Memory B cell (primary cell): ENCODE measurements at places on chromosomes 13 and 19.

GRCh38 chr19:40802300-40803169 lies 3.5 kb downstream of the EGLN2 start:
- DNase-seq = no peak

DNA sequence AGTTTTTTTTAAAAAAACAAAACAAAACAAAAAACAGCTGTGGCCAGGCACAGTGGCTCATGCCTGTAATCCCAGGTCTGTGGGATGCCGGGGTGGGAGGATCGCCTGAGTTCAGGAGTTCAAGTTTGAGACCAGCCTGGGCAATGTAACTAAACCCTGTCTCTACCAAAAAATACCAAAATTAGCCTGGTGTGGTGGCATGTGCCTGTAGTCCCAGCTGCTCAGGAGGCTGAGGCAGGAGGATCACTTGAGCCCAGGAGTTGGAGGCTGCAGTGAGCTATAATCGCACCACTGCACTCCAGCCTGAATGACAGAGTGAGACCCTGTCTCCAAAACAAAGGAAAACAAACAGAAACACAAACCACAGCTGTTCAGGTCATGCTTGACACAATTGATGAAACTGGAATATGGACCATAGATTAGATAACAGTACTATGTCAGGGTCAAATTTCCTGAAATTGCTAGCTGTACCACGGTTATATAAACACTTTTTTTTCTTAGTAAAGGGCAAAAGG lies 6.9 kb upstream of the ANGPTL4 start:
- DNase-seq = no peak

GRCh38 chr13:48853728-48854102 lies 122.0 kb upstream of the FNDC3A start:
- DNase-seq = no peak

DNA sequence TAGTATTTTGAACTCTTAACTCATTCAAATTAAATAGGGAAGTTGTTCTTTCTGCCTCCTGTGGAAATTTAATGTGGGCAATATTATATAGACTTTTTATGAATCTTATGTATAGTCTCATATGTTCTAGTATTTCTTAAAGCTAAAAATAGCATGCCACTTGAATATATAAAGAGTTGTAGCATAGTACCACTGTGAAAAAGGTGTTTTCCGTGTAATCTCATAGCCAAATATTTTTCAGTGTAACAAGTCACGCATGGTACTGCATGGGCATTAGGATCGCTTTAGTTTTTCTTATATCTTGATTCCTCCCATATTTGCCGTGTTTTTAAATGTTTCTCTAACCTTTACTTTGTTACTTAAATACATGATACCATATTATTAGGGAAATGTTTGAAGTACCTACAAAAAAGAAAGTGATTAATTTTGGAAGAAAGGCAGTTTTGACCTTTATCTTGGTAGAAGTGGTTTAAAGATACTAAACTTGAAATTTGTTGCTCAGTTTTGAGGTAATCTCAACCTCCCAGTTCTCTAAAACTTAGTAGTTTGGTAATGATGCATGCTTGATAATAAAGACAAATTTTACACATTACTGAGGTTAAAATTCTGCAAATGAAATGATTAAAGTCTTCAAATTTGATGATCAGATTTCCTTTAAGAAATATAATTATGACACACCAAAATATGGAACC lies 81.2 kb downstream of the PAN3 start:
- DNase-seq = no peak

DNA sequence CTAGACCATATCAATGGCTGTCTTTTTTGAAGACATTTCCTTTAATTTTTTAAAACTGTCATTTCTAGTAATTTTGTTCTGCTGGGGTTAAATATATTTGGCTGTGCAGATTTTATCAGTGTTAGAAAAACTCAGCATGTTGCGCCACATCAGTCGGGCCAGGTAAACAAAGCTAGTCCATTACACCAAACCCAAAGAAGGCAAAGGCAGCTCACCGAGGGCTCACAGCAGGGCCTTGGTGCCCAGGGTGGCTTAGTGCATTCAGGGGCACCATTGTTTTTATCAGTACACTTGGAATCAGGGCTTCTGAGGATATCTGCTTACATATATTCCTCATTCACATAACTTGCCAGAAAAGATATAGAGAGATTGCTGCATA lies 22.2 kb downstream of the SPATA13 start:
- no peak for DNase-seq

- peak; percentile 70 for DNase-seq
Observed at GRCh38 chr19:3178377-3178972, at the start of gene S1PR4. Gene S1PR4, plus strand, starts transcription at chr19:3178769. Its CDS starts 24 bp downstream, at chr19:3178793.

GRCh38 chr13:66378894-66379293 lies 851.2 kb downstream of the PCDH9 start:
- no peak for DNase-seq

GRCh38 chr13:109971456-109972090 lies 185.2 kb upstream of the IRS2 start:
- DNase-seq = no peak

- no peak for DNase-seq
Observed at GRCh38 chr19:41868120-41868988, 8.3 kb downstream of the RPS19 start.

DNA sequence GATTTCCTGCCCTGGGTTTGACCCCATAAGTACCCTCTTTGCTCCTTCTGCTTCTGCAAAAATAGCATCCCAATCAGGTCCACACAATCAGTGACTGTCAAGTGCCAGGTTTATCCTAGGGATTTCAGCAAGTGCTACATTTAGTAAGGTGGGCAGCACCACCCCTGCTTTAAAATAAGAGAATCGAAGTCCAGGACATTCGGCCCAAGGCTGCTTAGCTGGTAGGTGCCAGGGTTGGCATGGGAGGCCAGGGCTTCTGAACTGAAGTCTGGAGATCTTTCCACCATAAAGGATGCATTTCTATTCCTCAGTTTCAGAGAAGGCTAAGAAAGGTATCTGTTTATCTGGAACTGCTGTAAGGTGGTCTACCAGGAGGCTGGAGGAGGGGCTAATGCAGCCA lies 408.3 kb downstream of the ZNF536 start:
- DNase-seq = no peak

- no peak for DNase-seq
Observed at GRCh38 chr19:14700711-14701375, 11.0 kb downstream of the ZNF333 start.

DNA sequence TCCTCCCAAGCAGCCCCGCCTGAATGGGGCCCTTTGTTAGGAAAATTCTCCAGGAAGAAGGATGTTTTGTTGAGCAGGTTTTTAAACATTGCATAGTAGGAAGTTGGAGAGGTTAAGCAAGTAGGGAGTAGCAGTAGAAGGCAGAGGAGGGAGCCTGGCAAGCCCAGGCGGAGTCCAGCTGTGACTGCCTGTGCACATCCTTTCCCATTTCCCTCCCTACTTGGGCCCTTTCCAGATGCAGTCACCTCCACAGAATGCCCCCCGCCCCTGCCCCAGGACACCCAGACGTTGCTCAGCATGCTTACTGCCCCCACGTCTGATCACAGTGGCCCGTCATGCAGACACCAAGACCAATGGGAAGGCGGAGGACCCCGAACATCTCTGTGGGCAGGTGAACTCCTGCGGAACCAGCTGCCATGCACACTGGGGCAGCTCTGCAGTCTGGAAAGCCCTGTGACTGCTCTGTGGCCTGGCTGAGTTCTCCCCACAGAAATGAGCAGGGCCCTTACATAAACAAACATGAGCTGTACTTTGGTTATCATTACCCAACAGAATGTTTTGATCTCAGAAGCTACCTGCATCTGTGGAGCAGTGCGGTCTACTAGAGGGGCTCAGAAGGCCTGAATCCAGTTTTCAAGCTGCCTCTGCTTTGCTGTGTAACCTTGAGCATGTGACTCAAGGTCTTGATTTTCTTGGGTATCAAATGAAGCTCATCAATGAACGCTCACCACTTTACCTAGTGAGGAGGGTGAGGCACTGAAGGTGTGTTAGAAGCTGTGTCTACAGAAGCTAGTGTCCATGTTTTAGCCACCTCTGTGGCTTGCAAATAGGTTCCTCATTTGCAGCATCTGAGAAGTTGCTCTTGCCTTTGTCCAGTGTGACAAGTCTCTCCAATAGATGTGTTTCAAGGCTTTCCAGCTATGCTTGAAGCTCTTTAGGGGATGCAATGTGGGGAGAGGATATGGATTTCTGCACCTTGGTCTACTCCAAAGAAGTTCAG lies 84.2 kb downstream of the TNFRSF19 start:
- DNase-seq = no peak

DNA sequence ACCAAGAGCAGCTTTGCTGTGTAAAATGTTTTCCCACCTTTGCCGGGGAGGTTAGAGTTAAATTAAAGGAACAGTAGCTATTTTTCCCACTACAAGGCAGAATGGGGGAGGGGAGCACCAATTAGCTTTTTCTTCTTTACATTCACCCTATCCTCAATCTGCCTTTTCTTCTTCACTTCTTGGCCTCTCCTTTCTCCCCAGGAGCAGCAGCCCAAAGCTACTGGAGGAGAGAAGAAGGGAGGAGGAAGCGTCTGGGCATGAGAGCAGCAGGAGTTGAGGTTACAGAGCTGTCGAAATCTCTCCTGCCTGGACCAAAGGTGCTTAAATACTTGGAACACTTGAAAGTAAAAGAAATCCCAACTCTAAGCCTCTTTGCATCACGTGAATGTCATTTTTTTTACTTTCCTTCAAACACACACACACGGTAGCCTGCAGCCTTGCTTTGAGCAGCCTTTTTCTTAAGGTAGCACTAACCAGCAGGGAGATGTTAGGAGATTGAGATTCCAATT lies 39.0 kb upstream of the WASF3 start:
- no peak for DNase-seq

GRCh38 chr19:47228937-47229675 lies 1.9 kb downstream of the BBC3 start:
- DNase-seq = no peak

DNA sequence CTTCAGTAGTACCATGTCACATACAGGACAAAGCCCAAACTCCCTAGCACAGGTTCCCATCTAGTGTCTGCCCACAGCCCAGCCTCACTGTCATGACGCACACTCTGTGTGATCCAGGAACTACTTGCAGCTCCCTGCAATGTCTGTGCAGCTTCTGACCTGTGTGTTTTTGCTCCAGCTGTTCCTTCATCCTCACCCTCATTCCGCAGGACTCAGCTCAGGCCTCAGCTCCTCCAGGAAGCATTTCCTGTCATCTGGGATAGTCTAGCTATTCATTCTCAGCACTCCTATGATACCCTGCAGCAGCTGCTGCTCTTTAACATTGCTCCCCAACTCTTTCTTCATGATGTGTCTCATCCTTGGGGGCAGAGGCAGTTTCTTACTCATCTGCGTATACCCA lies 56.1 kb downstream of the ENOX1 start:
- no peak for DNase-seq

- DNase-seq = no peak
Observed at GRCh38 chr13:100438059-100438788, 150.4 kb downstream of the GGACT start.

- DNase-seq = no peak
Observed at GRCh38 chr13:44989941-44990340, 603 bp downstream of the GPALPP1 start.

GRCh38 chr13:48625413-48626076 lies 28.2 kb upstream of the CYSLTR2 start:
- DNase-seq = no peak

GRCh38 chr19:37220383-37220782 lies 2.4 kb downstream of the ZNF383 start:
- no peak for DNase-seq

GRCh38 chr19:46191356-46191755 lies 38.2 kb upstream of the IGFL1 start:
- no peak for DNase-seq

GRCh38 chr13:33722216-33722915 lies 95.6 kb upstream of the RFC3 start:
- DNase-seq = no peak

DNA sequence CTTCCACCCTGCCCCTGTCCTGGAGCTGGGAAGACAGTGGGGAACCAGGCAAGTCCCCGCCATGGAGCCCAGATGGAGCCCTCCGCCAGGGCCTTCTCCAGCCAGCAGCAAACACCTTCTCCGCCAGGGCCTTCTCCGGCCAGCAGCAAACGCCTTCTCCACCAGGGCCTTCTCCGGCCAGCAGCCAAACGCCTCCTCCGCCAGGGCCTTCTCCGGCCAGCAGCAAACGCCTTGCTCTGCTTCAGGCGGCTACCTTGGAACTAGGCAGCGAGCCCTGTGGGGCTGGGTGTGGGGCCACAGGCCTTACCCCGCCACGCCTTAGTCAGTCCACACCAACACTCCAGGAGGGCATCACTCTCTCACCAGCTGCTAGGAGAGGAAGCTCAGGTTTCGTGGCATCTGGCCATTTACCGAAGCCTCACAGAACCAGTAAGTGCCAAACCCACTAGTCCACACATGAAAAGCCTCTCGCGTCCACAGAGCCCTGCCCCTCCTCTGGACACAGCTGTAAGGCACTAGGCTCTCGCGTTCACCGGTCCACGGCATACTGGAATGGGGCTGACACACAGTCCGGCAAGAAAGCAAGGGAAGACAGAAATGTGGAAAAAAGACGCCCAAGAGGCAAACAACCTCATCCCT lies 41.0 kb downstream of the MLLT1 start:
- DNase-seq = no peak

DNA sequence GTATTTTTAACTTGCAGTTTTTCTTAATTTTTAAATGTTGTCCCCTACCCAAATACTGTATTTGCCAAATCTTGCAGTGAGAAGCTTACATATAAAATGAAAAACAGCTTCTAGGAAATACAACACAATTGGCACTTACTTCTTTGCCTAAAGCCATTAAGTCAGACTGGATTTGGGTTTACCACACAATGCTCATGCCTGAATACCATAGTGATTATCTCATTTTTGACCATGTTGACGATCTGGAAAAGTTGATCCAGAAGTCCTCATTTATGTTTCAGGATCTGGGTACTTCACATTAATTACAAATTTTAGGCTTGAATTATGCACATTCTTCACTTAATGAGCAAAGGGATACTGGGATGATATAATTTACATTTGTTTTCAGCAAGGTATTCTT lies 2.4 kb downstream of the RNF6 start:
- DNase-seq = no peak

DNA sequence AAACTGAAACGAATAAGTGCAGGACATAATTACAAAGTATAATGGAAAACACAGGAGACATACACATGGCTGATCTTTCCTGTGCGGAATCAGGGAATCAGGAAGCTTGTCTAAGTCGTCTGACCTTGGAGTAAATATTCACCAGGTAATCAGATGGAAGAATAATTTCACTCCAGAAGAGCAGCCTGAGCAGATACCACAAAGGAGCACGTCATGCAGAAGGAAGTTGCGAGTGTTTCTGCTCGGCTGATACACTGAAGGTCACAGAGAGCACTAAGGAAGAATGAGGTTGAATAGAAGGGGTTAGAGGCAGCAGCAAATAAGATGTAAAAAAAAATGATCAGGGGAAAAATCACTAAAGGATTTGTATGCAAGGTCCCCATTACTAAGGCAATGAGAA lies 122.3 kb upstream of the GPC6 start:
- DNase-seq = no peak

- DNase-seq = no peak
Observed at GRCh38 chr13:72696579-72696978, 30.9 kb downstream of the MZT1 start.

- DNase-seq = peak; percentile 5
Observed at GRCh38 chr13:36736119-36736726, 62.4 kb downstream of the SERTM1 start.
